Astrocyte (in vitro differentiated cells and primary cell): ENCODE measurements at places on chromosomes 5 and 9.

GRCh38 chr5:128174951-128175350 is 91.4 kb downstream of the SLC12A2 start:
- DNase-seq: peak; percentile 58

GRCh38 chr5:40649463-40650030 is 30.2 kb upstream of the PTGER4 start:
- no peak for DNase-seq

DNA sequence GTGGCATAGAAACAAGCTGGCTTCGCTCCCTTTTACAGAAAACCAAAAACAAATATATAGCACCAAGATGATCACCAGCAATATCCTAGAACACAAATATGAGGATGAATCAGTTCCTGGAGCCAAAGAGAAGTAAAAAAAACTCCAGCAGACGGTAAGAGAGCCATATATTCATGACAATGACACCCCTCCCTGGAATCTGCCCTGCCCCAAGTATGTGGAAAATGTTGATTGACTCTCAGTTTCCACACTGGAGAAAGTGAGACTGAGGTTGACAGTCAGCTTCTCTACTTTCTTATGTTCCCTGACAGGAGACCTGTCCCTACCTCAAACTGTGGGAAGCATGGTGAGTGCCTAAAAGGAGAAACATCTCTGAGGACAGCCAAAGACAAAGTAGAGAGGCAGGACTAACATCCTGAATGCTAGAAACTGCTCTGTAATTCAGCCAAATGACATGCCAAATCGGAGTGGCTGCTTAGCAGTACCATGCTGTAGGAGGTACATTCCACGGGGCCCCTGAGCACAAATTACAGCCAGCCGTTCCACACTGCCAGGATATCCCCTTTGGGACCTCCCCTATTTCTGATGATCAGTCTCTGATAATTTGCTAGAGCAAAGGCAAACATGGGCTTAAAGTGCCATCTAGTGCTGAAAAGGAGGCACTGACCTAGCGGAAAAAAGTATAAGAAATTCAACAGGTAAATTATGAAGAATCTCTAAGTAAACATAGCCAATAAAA is 424.0 kb upstream of the RGMB start:
- DNase-seq: peak; percentile 69

- no peak for DNase-seq
These were observed 109.2 kb upstream of the SMIM23 start for GRCh38 chr5:171676286-171676944.

GRCh38 chr5:169430671-169431070 is 129.7 kb upstream of the SLIT3 start:
- DNase-seq: no peak

DNA sequence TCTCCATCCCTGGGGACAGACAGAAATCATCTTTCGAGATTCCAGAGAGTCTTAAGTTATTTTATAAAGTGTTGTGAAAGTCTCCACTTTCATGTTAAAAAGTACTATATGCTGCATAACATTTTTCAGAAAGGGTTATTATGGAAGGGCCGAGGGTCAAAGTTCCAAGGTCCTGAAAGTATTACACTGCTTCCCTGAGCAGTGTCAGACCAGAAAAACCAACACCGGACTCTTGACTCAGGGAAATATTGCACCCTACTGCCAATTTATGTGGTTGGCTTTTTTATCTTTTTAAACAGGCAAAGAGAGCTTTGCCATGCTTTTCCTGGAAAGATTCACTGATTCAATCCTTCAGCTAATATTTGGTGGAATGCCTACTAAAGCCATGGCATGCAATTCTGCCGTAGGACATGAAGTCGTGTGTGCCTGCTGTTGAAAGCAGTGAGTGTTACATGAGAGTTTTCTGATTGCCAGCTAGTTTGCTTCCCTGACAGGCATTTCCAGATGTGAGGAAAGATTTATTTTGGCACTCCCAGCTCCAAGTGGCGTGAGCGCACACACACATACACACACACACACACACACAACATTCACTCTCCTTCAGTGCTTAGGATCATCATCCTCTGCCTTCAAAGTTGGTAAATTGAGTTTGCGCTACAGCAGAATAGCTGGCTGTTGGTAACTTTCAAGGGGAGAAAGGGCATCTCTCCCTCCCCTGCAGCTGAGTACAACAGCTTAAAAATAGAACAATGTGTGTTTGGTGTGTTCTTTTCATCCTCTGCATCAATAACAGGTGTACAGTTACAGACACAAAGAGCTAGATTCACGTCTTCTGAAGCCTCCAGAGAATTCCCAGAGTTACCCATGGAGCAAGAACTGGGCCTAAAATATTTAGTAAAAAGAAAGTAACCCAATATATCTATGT is 45.6 kb downstream of the SLC1A3 start:
- no peak for DNase-seq

DNA sequence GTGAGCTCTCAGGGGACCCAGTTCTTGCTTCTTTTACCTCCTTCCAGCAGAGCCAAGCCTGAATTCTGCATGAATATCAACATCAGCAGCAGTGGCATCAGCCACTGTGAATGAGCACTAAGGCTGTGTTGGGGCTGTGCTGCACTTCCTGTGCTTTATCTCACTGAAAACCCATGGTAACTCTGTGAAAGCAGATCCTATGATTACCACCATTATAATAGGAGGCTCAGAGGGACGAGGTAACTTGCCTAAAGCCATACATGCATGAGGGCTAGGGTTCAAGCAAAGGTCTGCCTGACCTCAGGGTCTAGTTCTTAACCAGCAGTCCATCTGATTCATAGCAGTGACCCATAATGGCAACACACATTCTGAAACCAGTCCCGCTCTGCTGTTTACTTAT is 60.5 kb upstream of the RAPGEF1 start:
- no peak for DNase-seq

DNA sequence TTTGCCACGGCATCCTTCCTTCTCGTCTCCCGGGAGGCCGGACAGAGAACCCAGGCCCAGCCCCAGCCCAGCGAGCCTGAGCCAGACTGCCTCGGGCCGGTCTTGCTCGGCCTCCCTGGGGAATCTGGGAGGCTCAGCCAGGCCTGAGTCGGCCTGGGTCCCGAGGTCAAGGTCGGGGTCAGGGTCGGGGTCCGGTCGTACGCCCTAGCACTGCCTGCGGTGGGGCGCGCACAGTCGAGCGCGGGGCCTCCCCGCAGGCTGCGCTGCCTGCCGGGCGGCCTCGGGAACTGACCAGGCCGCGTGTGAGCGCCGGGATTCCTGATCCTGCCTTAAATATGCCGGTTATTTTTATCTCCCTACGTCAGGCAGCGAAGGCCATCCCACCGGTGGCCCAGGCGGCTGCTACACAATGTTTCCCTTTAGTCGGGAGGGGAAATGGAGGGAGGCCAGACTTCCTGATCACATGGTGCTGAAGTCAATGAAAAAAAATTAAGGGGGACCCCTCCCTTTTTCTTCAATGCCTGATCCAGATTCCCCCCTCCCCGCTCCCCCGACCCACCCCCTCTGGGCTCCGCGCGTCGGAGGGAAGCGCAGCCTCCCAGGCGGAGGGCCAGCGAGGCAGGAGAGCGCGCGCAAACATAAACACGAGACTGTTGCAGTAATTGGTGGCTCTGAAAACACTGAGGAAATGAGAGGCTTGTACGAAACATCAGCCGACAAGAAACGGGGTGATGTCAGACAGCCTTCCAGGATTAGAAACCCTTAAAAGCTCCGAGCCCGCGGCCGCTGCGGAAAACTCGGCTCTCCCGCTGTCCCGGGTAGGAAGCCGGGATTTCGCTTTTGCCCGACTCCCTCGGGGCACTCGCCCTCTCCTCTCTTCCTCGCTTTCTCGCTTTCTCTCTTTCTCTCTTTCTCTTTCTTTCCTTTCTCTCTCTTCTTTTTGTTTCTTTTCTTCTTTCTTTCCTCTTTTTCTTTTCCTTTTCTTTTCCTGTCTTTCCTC is 148.2 kb upstream of the KLF4 start:
- DNase-seq: peak; percentile 90

GRCh38 chr9:114001794-114002261 is 76.3 kb downstream of the AMBP start:
- DNase-seq: no peak

- peak; percentile 41 for DNase-seq
These were observed 110.4 kb downstream of the NFIB start for GRCh38 chr9:14203356-14204056.

DNA sequence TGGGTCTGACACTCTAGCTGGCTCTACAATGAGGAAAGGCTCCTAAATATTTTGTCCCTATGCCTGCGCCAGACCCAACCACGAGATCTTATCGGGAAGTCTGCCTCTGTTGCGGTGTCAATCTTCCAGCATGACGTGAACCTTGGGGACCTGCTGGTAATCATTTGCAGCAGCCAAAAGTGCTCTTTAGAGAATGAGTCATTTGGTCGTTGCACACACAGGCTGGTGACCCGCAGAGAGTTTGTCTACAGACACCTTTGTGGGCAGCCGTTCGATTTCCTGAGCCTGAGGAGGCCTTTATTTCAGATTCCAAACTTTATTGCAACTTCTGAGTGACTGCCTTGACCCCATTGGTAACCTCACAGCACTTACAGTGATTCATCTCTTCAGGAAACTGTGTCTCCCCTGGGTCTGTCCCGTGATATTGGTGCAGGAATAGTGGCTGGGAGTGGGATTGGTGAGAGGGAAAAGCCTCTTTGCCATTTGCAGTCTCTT is 326.1 kb downstream of the NSG2 start:
- DNase-seq: peak; percentile 88

DNA sequence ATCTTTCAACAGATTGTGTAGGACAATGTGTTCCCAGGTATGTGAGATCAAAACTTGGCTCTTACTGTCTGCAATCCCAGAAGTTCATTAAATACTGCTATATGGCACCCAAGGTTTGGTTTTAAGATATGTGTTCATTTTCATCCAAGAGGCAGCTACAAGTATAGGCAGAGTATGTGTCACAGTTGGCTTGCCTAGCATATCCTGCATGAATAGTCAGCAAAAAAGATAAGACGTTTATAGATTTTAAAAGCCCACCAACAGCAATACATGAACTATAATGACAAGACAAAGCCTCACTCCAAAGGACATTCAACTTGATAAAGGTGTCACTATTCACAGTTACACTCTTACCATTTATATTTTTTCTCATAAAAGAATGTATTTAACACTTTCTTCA is 99.1 kb downstream of the BNC2 start:
- peak; percentile 29 for DNase-seq

GRCh38 chr9:71515107-71515506 is 253.2 kb downstream of the CEMIP2 start:
- no peak for DNase-seq

GRCh38 chr9:134518004-134518606 is 123.5 kb upstream of the COL5A1 start:
- DNase-seq: no peak

DNA sequence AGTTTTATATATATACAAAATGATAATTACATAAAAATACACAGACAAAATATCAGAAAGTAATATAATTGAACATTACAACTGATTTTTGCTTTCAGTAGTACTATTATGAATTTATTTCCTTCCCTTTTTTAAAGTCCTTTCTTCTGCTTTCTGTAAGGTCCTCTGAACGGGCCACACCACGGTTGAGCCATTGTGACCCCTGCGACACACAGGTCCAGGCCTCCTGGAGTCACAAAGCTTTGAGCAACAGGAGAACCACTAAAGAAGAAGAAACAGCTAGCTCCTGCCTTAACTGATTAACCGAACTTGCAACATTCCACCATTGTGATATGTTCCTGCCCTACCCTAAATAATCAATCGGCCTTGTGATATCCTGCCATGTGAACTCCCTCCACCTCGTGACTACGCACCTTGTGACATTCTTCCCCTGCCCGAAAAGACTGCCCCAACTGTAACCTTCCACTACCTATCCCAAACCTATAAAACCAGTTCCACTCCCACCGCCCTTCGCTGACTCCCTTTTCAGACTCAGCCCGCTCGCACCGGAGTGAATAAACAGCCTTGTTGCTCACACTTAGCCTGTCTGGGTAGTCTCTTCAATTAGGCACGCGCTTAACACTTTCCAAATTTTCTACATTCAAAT is 375.0 kb upstream of the RFX3 start:
- no peak for DNase-seq

DNA sequence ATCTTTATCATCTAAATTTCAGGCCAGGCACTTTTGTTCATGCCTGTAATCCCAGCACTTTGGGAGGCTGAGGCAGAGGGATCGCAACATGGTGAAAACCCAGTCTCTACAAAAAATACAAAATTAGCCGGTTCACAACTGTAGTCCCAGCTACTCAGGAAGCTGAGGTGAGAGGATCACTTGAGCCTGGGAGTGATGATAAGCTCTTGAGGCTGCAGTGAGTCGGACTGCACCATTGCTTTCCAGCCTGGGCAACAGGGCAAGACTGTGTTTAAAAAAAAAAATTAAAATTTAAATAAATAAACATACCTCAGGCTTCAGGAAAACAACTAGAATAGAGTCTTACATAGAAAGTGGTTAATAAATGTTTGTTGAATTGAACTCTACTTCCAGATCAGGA is 147.4 kb downstream of the AGTPBP1 start:
- DNase-seq: no peak

DNA sequence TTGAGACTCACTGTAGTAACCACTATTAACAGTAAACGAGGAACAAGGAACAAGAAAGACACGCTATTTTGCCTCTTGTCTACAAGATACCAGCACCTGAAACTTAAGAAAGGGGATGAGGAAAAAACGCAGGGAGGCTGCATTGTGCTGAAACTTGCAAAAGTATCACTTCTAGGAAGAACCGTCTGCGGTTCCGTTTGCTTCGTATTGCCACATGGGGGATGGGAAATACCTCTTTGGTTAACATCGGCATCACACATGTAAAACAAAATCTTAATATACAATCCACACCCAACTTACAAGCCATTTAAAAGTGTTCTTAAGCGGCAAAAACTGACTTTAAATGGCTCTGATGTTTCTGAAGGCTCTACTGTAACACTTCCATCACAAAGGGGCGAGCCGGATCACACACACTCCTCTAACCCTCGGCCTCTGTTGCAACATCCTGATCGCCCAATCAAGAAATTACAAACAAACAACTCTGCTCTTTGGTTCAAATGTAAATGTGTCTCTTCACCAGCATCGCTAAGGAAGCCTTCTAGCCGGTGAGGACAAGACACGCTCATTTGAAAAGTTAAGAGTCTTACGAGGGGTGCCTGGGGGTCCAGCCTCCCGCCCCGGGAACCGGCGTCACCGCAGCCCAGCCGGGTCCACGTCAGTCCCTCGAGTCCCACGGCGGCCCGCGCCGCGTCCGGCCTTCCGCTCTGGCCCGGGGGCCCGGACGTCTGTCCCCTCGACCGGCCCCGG is 621 bp downstream of the SEC16A start:
- DNase-seq: no peak

- DNase-seq: peak; percentile 63
These were observed 160.2 kb upstream of the DAPK1 start for GRCh38 chr9:87337335-87338087.

DNA sequence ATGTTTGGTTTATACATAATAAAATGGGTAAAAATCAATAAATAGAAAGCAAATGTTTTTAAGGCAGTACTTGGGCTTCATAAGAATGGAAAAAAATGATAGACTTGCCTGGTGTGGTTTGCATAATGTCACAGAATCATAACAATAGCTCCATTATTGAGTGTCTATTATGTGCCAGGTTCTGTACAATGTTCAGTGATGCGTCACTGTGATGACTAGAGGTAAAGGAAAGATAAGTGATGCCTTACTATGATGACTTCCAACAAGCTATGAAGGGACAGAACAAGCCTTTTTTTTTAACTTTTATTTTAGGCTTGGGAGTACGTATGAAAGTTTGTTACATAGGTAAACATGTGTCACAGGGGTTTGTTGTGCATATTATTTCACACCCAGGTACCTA is 128.8 kb downstream of the TMC1 start:
- DNase-seq: no peak

GRCh38 chr5:147690595-147690994 is 91.9 kb downstream of the JAKMIP2 start:
- DNase-seq: no peak

- no peak for DNase-seq
These were observed 311.9 kb downstream of the IRX2 start for GRCh38 chr5:2439608-2440007.

GRCh38 chr9:98641695-98642094 is 67.0 kb downstream of the GABBR2 start:
- no peak for DNase-seq
